ENCODE measurements at places on chromosomes 2 and 18.
A peak's percentile ranks its signal among the peaks of the same experiment; 100 is the strongest.

GRCh38 chr2:200406379-200406778 is 99.9 kb downstream of the SPATS2L start:
- no peak overlapping the region for H3K4me3 ChIP-seq
- DNase-seq = no peak
- peaks cover 14% of the 10 kb centered on the region for H3K36me3 ChIP-seq
- no peaks in the 10 kb centered on the region for H3K27me3 ChIP-seq
- no peak overlapping the region for H3K27ac ChIP-seq

DNA sequence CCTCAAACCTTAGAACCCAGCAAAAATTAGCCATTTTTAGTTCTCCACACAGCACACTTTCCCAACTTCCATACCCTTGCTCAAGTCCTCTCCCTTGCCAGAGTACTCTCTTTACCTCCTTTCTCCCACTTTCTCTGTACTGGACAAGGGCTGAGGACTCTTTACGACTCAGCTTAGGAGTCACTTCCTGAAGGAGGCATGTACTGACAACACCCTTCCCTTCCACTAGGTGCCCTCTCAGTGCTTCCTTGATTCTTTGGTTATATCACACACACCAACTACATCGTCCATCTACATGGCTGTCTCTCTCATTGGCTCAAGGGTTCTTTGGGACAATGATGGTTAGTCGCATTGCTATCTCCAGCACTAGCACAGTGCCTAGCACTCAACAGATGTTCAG is 5.2 kb upstream of the C18orf63 start:
- no peaks in the 10 kb centered on the region for H3K27me3 ChIP-seq
- no peak overlapping the region for H3K4me3 ChIP-seq
- H3K36me3 ChIP-seq = no peaks in the 10 kb centered on the region

- DNase-seq = no peak
- H3K36me3 ChIP-seq = no peaks in the 10 kb centered on the region
- no peak overlapping the region for H3K27ac ChIP-seq
Observed at GRCh38 chr2:176931588-176932563, 280.7 kb upstream of the HNRNPA3 start.

DNA sequence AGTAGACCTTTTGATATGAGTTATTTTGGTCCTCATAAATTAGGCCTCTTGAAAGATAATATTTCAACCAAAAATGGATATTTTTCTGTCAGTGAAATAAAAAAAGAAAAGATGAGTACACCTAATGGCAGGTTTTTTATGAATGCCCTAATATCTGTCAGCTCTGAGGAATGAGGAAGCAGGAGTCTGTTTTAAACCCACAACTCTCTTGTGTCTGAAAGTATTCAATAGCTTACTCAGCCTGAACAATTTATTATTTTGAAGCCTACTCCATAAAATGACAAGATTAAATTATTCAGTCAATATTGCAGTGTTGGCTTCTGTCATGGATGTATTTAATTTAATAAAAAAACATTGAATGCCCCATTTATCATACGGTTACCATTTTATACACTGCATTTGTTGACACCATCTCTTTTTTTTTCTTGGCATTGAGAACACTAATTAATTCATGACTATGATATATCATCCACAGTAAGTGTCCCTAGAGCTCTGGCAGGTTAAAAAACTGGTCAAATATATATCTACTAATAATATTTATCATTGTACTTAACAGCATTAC is 548.2 kb downstream of the CBLN2 start:
- H3K27me3 ChIP-seq = no peaks in the 10 kb centered on the region
- no peak overlapping the region for H3K4me3 ChIP-seq
- DNase-seq = no peak
- no peaks in the 10 kb centered on the region for H3K4me1 ChIP-seq

DNA sequence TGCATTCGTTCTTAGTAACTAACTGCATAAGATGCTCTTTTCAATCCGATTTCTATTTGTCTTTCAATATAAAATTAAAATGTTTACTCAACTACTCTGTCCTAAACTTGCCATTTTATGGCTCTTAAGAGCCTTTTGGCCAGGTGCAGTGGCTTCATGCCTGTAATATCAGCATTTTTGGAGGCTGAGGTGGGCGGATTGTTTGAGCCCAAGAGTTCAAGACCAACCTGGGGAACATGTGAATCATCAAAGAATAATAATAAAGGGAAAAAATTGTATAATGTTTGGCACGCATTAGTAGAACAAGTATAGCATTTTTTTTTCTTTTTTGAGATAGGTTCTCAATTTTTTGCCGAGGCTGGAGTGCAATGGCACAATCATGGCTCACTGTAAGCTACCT is 92.5 kb downstream of the C2orf74 start:
- H3K36me3 ChIP-seq = peaks cover 43% of the 10 kb centered on the region
- no peaks in the 10 kb centered on the region for H3K4me1 ChIP-seq
- no peak for DNase-seq
- no peaks in the 10 kb centered on the region for H3K27me3 ChIP-seq
- no peak overlapping the region for H3K4me3 ChIP-seq

DNA sequence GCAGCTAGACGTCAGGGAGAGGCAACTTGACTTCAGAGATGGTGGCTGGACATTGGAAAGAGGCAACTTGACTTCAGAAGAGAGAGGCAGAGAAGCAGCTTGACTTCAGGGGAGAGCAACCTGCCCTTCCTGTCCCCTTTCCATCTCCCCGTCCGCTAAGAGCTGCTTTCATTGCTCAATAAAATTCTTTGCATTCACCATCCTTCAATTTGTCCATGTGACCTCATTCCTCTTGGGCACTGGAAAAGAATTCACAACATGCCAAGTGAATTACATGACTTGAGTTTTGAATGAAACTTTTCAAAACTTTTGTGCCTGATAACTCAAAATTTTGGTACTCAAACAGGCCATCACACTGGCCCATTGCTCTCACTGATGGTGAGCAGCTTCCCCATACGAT is 158.9 kb downstream of the DPP4 start:
- no peak overlapping the region for H3K4me3 ChIP-seq
- no peak overlapping the region for H3K27ac ChIP-seq
- H3K4me1 ChIP-seq = no peaks in the 10 kb centered on the region
- no peaks in the 10 kb centered on the region for H3K27me3 ChIP-seq
- no peak for DNase-seq

GRCh38 chr2:183035298-183035953 is 2.8 kb downstream of the NCKAP1 start:
- H3K36me3 ChIP-seq = no peaks in the 10 kb centered on the region
- H3K4me1 ChIP-seq = no peaks in the 10 kb centered on the region
- no peaks in the 10 kb centered on the region for H3K27me3 ChIP-seq
- no peak for DNase-seq
- H3K27ac ChIP-seq = no peak overlapping the region

DNA sequence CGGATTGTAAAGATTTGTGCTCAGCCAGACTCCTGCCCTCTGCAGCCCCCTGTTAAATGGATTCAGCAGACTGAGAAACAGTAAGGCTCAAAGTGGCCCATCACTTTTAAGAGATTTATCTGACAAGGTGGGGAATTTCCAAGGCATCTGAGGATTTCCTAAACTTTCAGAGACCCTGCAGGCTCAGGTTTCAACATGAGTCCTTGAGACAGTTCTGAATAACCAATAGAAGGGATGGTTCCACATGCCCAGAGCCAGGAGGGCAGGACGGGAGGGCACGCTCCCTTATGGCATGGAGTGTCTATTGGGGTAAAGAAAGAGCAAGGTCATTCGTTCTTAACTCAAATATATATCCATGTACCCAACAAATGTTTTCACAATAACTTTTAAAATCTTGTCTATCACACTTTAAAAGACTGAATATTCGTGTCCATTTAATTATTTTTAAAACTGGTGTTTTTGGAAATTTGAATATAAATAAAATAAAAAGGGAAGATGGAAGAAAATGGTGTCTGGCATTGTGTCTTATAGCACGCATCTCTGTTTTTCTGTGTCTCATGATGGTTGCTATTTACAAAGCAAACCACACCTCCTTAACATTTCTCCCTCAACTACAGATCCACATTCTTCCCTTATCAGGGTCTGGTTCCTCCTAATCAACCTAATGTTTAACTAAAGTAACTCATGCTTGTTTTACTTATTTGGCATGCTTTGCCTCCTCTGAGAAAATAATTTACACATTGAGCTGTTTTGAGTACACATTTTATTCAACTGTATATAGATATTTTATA is 56.0 kb upstream of the DSG1 start:
- no peak overlapping the region for H3K27ac ChIP-seq
- DNase-seq = no peak
- H3K27me3 ChIP-seq = no peaks in the 10 kb centered on the region
- no peak overlapping the region for H3K4me3 ChIP-seq
- H3K4me1 ChIP-seq = 0 out of 2 replicates have a peak, but pooled peaks cover 2% of the 10 kb centered on the region

DNA sequence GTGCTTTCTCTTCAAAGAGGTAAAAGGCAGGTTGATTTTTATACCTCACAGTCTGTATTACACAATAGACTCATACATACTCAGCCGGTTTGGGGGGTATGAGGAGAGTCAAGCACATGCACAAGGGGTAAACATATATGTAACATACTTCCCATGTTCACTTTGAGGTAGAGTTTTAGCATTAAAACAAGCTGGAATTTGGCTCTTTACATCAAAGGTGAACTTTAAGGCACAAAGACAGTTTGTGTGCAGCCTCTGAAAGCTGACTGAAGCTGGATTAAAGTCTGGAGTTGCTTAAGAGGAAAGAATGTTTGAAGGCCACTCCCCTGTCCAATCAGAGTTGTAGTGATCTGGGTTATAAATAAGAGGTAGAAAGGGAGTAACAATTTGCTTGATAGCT is 282.0 kb downstream of the DPP10 start:
- H3K4me1 ChIP-seq = peaks cover 2% of the 10 kb centered on the region
- H3K4me3 ChIP-seq = no peak overlapping the region
- no peak overlapping the region for H3K27ac ChIP-seq
- H3K36me3 ChIP-seq = no peaks in the 10 kb centered on the region
- H3K27me3 ChIP-seq = no peaks in the 10 kb centered on the region
- DNase-seq = no peak

GRCh38 chr2:239894276-239894675 is 130.9 kb downstream of the NDUFA10 start:
- H3K27ac ChIP-seq = no peak overlapping the region
- no peaks in the 10 kb centered on the region for H3K27me3 ChIP-seq
- peaks cover 3% of the 10 kb centered on the region for H3K36me3 ChIP-seq
- H3K4me1 ChIP-seq = no peaks in the 10 kb centered on the region
- peak; percentile 6 for DNase-seq

DNA sequence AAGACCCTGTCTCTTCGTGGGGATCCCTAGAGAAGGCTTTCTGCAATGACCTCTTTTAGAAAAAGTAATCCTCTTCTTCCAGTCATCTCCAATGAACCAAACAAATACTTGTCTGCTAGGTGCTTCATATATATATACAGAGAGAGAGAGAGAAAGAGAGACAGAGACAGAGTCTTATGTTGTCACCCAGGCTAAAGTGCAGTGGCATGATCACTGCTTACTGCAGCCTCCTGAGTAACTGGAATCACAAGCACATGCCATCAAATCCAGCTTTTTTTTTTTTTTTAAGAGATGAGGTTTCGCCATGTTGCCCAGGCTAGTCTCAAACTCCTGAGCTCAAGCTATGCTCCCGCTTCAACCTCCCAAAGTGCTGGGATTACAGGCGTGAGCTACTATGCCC is 18.6 kb upstream of the PKDCC start:
- H3K36me3 ChIP-seq = peaks cover 6% of the 10 kb centered on the region
- DNase-seq = no peak
- no peak overlapping the region for H3K27ac ChIP-seq
- peaks cover 2% of the 10 kb centered on the region for H3K27me3 ChIP-seq

GRCh38 chr2:60446413-60447267 is 106.8 kb downstream of the BCL11A start:
- DNase-seq = no peak
- H3K4me1 ChIP-seq = no peaks in the 10 kb centered on the region
- no peak overlapping the region for H3K27ac ChIP-seq
- H3K36me3 ChIP-seq = no peaks in the 10 kb centered on the region

DNA sequence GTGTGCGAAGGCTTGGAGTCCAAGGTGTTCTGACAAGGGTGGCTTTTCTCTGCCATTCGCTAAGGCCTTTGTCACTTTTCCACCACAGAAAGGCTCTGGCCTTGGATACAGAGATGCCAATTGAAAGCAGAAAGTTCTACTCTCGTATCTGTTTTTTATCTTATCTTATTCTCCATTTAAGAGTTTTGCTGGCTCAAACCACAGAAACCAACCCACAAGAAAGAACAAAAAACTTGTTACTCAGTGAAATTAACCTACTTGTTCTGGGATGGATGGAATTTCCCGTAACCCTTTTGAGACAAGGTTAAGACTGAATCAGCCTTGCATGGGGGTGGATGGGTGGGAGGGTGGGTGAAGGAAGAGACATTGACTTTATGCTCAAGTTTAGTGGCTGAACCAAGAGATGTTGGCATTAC is 221.7 kb downstream of the CDH20 start:
- no peak overlapping the region for H3K4me3 ChIP-seq
- DNase-seq = no peak
- no peaks in the 10 kb centered on the region for H3K4me1 ChIP-seq
- H3K27me3 ChIP-seq = no peaks in the 10 kb centered on the region

- H3K27me3 ChIP-seq = no peaks in the 10 kb centered on the region
- H3K27ac ChIP-seq = no peak overlapping the region
- peaks cover 2% of the 10 kb centered on the region for H3K4me1 ChIP-seq
- H3K36me3 ChIP-seq = peaks cover 11% of the 10 kb centered on the region
- DNase-seq = no peak
- no peak overlapping the region for H3K4me3 ChIP-seq
Observed at GRCh38 chr2:230757476-230757875, 44.8 kb downstream of the CAB39 start.

GRCh38 chr2:48607307-48608014 is 10.2 kb upstream of the GTF2A1L start:
- no peaks in the 10 kb centered on the region for H3K36me3 ChIP-seq
- no peak overlapping the region for H3K4me3 ChIP-seq
- H3K4me1 ChIP-seq = no peaks in the 10 kb centered on the region
- H3K27me3 ChIP-seq = no peaks in the 10 kb centered on the region
- H3K27ac ChIP-seq = no peak overlapping the region

DNA sequence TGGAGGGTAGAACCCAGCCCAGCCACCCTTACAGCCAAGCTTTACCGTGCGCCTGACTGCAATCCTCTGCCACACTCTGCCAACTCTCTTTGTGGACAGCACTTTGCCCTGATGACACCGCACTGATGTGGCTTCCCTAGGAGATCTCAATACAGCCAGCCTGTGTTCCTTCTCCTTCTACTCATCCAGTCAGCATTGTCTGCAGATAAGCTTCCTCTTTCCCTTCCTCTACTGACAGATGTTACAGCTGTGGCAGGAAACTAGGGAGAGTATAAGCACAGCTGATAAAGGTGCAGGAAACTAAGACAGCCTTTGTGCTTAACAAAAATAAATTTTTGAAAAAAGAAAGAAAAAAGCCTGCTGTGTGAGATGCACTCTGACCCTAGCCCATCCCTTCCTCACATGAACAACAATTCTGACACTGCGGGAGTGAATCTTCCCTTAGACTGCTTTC is 25.0 kb downstream of the CEP68 start:
- H3K27ac ChIP-seq = no peak overlapping the region
- peaks cover 6% of the 10 kb centered on the region for H3K4me1 ChIP-seq
- no peak overlapping the region for H3K4me3 ChIP-seq
- H3K27me3 ChIP-seq = no peaks in the 10 kb centered on the region
- DNase-seq = no peak

GRCh38 chr2:177147093-177147694 is 65.4 kb upstream of the HNRNPA3 start:
- H3K27ac ChIP-seq = no peak overlapping the region
- no peak for DNase-seq
- H3K36me3 ChIP-seq = no peaks in the 10 kb centered on the region
- no peaks in the 10 kb centered on the region for H3K4me1 ChIP-seq
- H3K27me3 ChIP-seq = no peaks in the 10 kb centered on the region

Data from H9 (cell line).